ENCODE measurements at places on chromosomes 12 and 14.

DNA sequence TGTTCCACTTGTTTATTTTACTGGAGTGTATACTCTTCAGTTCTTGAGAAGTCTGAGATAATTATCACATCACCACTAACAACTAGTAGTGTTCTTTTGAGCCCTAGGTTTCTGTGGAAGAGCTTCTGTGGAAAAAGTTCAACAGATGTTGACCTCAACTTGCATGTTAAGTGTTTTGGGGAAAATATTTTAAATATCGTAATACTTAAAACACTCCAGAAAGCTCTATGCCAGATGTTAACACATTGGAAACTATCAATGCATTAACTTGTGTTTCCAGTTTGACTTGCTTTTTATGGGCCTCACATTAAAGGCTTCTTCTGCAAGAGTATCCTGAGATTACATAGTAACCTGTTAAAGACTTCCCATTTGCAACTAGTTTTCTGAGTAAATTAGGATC lies 173.1 kb downstream of the DUSP6 start:
- DNase-seq = no peak

- no peak for DNase-seq
Observed at GRCh38 chr12:69099201-69099837, 140.1 kb upstream of the CPSF6 start.

- no peak for DNase-seq
Observed at GRCh38 chr12:4120316-4120917, 153.1 kb upstream of the CCND2 start.

DNA sequence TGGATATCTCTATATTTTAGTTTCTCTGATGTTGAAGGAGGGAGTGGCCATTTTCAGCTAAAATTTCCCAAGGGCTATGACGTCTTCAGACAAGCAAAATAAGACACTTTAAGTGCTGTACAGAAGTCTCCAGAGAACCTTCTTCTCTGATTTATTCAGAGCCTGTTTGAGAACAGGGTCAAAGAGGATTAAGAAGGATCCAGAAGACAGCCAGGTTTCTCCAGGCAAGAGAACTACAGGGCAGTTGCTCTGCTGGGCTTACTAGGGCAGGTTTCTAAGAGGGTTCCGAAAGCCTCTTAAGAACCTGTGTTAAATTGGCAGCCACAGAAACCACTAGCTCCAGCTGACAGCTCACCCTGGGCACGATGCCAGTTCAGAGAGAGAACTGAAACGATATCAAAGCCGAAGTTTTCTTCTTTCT lies 1.2 kb downstream of the MGP start:
- DNase-seq = peak; percentile 85

GRCh38 chr12:24697295-24697694 lies 251.6 kb downstream of the BCAT1 start:
- DNase-seq = no peak

- DNase-seq = no peak
Observed at GRCh38 chr12:101891462-101891971, 14.1 kb downstream of the DRAM1 start.
